SHP77 (cell line): ENCODE measurements at places on chromosomes 5 and 9.

DNA sequence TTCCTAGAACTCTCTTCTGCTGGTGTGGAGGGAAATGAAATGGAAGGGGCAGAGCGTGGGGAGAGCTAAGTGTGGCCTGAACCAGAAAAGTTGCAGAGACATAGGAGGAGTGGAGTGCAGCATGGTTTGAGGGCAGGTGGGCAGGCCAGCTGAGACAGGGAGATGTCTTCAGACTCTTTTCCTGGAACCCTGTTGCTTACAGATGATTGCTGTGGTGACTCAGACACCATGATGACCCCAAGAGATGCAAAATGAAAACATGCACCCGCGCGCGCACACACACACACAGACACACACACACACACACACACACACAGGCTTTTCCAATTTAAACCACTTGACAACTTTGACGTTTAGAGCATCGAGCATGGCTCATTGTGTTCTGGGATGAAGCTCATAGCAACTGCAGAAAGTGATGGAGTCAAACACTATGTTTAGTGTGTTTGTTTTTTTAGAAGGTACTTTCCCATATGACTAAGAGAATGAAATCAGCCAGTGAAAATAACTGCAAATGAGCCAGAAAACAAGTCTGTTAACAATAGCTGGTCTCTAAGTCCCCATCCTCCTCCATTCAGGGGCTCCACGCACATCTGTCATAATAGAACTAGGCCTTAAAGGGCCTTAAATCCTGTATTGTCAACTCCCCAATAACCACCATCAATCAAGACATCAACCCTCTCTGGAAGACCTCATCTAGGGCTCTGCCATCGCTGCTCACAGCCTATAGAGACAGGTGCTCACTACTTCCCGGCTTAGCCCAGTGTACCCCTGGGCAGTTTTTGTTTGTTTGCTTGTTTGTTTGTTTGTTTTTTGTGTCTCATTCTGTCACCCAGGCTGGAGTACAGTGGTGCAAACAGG, 9.6 kb downstream of the TMOD1 start:
- no peak for DNase-seq

DNA sequence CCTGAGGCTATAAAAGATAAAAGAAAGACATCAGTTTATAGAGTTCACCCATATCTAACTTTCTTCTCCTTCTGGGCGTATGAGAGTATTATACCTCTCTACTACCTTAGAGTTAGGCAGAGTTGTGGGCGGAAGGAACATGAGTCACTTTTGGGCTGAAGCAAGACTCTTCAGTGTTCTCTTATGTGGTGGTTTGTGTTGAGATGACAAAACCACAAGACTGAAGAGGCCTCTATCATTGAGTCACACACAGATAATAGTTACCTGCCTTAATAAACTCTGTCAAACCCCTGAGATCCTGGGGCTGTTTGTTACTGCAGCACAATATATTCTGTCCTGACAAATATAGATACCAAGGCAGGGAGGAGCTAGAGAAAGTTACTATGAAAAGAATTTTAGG, 184.2 kb downstream of the EFNA5 start:
- no peak for DNase-seq

GRCh38 chr9:132894862-132895835, 16.5 kb downstream of the SPACA9 start:
- no peak for DNase-seq

- DNase-seq: no peak
Measured at GRCh38 chr5:124180875-124181461, 565.5 kb downstream of the ZNF608 start.

DNA sequence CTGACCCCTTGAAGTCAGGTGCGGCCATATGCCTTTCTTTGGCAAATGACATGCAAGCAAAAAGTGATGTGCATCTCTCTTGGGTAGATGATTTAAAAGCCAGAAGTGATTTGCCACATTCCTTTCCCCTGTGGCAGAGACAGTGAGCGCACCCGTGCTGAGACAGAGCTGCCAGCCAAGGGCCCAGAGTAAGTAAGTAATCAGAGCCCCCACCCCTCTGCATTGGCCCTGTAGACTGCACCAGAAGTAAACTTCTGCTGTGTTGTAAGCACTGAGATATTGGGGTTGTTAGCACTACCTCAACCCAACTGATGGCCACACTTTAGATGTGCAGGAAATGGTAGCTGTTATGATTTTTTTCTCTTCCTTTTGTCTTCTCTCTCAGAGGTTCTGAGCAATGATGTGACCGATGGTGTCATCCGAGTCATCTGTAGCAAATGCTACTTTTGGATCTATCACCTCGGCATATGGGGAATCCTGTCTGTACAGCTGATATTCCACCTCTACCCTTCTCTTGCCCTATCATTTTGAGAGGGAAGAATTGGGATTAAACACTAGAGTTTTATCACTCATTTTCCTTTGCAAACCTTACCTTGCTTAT, 58.0 kb downstream of the DOCK2 start:
- DNase-seq: no peak

GRCh38 chr5:5432020-5432707, 9.7 kb downstream of the ICE1 start:
- no peak for DNase-seq

DNA sequence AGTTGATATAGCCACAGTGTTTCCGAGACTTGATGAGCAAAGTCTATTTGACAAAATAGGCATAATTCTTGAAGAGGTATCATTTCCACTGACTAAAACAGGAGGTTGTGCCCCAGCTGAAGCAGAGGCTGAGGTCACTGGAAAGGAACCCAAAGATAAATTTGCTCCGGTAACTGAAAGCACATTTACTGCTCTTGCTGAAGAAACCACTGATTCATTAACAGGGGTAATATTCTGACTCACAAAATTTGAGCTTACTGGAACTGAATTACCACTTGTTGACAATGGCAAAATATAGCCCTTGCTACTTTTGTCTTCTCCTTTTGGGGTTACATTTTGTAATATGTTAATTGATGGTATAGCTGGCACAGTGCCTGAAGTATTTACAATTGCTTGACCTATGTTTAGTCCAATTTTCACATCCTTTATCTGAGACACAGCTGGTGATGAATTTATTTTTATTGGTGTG, 30.2 kb downstream of the MLANA start:
- DNase-seq: no peak

DNA sequence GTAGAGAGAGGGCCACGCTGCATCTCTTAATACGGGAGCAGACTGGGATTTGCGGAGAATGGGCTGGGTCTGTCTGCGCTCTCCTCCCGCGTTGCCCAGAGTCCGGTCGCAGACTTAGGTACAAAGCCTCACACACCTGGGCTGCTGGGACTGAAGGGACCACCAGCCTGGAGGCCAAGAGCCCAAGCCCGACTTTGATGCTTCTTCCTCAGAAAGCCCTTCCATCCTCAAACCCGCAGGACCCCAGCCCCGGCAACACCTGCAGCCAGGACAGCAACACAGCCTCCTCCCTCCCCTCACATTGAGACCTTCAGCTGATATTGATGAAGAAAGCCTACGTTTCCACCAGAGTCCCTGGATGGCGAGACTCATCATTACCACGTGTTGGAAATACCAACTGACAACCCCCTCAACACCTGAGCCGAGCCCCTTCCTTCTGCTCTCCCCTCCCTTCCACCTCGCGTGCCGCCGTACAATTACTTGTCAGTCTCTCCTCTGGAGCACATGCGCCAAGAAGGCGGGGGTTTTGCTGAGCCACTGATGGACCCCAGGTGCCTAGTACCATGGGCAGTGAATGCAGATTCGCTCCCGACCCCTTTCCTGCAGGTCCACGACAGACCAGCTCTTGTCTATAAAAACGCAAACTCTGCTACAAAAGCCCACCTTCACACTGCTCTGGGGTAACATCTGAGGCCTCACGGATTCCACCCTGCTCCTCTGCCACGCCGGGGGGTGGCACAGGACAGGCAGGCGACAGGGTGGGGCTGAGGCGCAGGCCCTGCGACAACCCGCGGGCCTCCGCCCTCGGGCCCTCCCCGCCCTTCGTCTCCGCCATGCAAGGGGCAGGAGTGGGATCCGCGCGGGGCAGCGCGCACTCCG, 841 bp downstream of the ASB6 start:
- DNase-seq: no peak

GRCh38 chr5:171188016-171188415, 121.0 kb upstream of the TLX3 start:
- no peak for DNase-seq

DNA sequence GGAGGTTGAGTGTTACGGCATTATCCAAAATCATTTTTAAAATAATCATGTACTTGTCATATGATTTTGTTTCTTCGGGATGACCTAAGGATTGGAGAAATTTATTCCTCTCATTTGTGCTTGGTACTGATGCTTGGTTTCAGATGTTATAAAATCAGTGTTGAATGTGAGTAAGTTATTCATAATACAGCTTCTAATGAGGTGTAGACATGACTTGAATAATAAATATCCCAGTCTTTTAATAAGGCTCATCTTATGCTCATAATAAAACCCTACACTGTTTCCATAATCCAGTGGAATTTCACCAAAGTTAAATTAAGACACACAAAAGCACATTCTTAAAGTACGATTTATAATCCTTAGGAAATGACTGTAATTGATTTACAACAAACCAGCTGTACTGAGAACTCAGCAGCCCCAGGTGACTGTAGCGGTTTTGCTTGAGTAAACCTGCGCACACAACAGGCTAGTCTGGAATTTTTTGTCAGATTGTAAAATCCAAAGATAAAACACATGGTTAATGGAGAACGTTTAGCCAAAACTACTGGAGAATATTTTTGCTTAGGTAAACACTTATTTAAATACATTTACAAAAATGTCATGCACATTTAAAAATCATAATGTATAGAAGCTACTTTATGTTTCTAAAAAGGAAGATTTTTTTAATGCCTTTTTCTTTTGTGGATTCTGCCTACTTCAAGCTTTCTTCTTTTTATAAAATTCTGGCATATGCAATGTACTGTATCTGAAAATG, 609.8 kb upstream of the GRAMD2B start:
- DNase-seq: no peak

DNA sequence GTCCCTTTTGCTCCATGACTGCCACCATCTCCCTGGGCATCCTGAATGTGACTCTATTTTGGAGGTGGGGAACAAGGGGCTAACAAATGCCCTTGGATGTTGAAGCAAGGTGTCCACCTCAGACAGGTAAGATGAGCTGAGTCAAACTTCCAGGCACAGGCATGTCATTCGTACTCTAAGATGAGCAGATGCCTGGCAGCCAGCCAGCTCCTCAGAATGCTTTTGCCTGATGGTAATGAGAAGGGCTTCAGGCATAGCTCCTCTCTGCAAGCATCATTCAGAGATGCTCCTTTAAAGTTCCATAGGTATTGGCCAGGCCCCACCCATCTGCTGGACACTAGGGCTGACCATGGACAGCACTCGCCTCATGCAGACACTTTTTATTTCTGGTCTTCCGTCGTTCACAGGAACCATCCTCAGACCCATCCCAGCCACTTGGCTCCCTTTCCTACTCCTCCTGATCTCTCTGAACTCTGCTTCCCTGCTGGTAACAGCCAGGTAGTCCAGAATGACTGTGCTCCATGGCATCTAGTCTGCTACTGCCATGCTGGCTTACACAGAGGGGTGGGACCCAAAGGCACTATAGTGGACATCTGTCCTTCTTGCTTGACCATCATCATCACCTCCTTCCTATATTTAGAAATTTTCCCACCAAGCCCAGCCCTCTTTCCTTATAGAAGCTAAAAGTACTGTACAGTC, 118.8 kb downstream of the GLIS3 start:
- DNase-seq: no peak

DNA sequence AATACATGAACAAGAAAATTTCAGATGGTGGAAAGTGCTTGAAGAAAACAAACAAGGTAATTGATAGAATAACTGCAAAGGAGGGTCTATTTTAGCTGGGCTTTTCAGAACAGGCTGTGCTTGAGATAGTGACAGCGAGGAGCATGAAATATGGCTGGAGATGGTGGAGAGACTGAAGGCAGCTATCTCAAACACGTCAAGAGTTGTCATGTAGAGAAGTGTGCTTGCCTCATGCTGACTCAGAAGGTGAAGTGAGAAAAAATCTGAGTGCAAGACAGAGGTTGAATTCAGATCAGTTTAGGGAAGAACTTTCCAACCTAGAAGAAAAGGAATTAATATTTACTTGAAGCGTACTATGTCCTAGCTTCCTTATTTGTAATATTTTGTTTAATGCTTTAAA, 115.5 kb upstream of the RANBP3L start:
- DNase-seq: no peak

- DNase-seq: no peak
Measured at GRCh38 chr5:21680196-21680595, 1172.9 kb downstream of the CDH12 start.

DNA sequence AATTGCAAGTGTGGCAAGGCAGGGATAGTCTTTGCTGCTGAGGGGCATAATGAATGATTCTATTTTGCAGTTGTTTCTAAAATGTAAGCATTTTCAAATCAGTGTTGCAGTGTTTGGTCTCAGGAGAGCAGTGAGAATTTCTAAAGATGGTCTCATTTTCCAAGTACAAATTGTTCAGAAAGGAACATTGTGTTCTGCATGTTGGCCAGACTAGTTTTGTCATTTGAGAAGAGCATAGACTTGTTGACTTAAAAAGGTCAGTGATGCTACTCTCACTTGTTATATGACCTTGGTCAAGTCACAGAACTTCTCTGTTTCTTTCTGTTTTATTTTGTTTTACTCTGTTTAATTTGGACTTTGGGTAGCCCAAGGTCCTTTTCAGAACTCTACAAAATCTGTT, 344.6 kb downstream of the OSTF1 start:
- DNase-seq: no peak

- DNase-seq: no peak
Measured at GRCh38 chr5:76547242-76547890, 75.8 kb downstream of the F2RL2 start.

GRCh38 chr9:69149321-69149807, 24.7 kb upstream of the TJP2 start:
- DNase-seq: no peak

DNA sequence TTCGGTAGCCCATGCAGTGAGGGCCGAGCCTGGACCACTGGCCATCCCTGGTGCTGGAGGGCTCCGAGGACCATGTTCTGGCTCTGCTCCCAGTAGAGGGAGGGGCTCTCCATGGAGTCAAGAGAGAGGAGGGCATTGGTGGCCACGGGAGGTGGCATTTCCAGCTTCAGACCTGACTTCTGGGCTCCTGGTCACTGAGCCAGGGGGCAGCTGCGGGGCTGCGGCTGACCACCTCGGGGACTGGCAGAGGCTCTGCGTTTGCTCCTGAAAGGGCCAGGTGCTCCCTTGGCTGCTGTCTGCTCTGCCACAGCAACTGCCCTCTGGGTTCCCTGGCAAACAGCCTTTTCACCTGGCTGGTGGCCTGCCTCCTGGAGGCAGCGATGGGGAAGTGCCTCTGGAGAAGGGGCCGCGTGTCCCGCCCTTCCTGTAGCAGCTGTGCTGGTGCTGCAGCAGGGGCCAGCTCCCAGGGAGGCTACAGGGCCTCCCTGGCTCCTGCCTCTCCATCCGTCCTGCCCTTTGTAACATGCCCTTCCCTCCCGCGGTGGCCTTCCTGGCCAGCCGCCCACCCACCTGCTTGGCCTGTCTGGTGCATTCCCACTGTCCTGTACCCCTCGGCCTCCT, 144.6 kb downstream of the CACNA1B start:
- peak; percentile 30 for DNase-seq

- DNase-seq: no peak
Measured at GRCh38 chr5:60794691-60795090, 49.4 kb downstream of the ELOVL7 start.

GRCh38 chr5:125194883-125195282, 448.4 kb upstream of the ZNF608 start:
- DNase-seq: no peak

GRCh38 chr5:120765189-120765588, 301.1 kb downstream of the PRR16 start:
- no peak for DNase-seq
